ENCODE measurements at places on chromosomes 1 and 21.

DNA sequence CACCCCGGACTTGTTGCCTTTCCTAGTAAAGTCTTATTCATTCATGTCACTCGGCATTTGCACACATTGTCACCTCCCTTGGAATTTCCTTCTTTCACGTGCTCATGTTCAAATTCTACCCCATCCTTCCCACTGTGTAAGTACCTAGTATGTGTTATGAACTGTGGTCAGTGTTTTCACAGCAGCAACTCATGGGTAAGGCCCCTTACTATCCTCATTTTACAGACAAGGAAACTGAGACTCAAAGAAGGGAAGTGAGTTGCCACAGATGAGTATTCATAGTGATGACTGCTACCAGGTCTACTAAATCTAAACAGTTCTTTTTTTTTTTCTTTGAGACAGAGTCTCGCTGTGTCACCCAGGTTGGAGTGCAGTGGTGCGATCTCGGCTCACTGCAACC, 10.5 kb downstream of the CITED4 start:
- no peak for DNase-seq

DNA sequence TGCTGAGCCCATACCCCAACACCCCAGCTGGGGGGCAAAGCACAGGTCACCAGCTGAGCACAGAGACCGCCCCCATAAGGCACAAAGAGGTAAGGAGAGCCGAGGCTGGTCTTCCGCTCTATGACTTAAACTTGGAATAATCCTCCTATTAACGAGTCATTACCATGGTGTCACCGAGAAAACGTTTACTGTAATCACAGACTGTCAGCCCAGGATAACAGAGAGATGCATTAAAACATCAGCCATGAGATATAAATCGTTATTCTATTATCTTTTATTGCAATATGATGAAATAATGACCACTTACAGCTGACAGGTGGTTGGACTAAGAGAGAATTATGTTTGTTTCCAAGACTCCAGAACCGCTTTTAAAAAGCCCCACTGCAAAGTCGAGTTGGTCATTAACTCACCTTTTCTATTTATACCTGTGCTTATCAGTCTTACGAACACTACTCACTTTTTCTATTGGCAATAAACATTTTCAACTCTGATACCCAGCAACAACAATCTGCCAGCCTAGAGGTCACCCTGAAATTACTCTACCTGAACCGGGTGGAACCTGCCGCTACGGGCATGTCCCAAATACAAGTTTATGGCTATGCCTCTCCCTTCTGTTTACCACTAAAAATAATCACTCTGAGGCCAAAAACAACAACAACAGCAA, 21.5 kb downstream of the NPHP4 start:
- no peak for DNase-seq

DNA sequence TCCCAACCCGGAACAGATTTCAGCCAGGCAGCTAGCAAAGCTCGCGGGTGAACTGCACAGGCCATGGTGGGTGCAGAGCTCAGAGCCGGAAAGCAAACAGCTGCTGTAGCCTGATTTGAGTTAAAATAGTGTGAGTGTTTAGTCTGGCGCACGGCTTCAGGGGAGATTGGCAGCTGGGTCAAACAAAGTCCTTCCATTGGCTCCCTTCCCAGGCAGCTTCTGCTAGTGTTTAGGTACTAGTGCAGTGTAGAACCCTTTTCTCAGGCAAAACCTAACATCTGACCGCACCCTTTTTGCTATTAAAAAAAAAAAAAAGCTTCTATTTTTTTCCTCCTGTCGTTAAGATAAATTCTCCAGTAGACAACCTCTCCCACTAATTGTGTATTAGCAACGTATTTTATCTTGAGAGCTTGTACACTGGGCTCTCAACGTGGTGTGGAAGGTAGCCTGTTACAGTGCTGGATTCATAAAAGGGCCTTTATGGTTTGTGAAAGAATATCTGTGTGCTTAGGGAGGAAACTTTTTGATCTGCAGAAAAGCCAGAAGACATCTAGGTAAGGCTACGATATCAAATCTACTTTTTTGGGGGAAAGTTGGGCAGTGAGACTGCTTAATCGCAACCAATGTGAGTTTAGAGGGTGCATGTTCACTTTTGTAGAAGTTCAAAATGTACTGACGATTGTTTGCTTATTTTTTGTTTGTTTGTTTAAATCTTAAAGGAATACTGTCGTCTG, 689.6 kb downstream of the USP25 start:
- DNase-seq: no peak

DNA sequence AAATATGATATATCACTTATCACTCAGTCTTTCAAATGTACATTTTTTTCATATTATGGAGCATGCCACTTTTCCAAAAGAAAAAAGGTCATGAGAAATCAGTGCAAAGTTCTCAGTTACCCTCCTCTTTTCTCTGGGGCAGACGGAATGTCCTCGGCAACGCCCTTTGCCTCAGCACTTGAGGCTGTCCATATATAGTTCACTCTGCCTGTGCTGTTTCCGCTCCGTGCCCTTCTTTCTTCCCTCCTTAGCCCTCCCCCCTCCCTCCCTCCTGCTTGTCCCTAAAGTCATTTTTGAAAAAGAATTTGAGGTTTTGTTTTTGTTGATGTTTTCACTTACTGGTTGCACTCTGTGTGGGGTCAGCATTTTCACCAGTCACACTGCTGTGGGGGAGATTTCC, 5.4 kb downstream of the BARHL2 start:
- DNase-seq: no peak

DNA sequence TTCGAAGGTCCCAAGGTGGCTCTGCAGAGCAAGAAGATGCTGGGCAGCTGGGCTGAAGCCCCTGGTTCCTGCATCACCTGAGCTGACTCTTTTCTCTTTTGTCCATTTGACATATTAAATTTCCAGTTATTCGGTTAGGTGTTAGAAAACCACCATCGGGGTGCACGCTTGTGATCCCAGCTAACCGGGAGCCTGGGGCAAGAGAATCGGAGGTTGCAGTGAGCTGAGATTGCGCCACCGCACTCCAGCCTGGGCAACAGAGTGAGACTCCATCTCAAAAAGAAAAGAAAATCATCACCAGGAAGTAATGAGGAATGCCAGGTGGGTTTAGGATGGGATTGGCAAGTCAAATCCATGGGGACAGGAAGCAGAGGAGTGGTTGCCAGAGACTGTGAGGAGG, 76.3 kb upstream of the ZC3H12A start:
- no peak for DNase-seq

DNA sequence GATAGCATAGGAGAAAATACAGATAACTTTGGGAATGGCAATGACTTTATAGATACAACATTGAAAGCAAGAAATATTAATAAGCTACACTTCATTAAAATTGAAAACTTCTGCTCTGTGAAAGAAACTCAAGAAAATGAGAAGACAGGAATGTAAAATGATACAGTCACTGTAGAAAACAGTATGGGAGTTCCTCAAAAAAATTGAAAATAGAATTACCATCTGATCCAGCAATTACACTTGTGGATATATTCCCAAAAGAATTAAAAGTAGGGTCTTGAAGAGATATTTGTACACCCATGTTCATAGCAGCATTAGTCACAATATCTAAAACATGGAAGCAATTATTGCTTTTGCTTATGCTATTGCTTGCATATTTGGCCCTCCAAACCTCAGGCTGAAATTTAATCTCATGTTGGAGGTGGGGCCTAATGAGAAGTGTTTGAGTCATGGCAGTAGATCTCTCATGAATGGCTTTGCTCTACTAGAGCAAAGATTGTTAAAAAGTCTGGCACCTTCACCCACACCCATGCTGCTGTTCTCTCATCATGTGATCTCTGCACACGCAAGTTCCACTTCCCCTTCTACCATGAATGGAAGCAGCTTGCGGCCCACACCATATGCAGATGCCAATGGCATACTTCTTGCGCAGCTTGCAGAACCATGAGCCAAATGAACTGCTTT, 15.3 kb upstream of the AHCYL1 start:
- no peak for DNase-seq

GRCh38 chr1:59156051-59156450, 140.8 kb upstream of the FGGY start:
- no peak for DNase-seq

All from GM06990 (cell line).